MCF 10A (cell line): ENCODE measurements at places on chromosomes 5 and 9. TPM values are rescaled to one million over a fixed set of nuclear protein-coding genes. Genes with fewer than 3 reads are reported as not detected.

DNA sequence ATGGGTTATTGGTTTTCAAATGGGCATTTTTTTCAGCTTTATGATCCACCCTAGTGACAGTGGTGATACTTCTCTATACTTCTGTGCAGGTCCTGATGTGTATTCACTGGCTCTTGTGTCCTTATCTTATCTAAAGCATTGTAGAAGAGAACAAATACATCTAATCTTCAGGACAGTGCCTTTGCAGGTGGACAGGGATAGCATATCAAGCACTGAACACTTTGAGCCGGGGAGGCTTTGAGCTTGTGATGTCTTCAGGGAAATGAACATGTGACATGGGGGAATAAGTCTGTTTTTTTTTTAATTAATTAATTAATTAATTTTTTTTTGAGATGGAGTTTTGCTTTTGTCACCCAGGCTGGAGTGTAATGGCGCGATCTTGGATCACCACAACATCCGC is 115.5 kb upstream of the KLF4 start:
- DNase-seq: no peak

CNTFR gene
- total RNA-seq: not detected in 2 replicates

EPB41L4B gene
- total RNA-seq: 20.2 and 23.7 TPM in 2 replicates

DNA sequence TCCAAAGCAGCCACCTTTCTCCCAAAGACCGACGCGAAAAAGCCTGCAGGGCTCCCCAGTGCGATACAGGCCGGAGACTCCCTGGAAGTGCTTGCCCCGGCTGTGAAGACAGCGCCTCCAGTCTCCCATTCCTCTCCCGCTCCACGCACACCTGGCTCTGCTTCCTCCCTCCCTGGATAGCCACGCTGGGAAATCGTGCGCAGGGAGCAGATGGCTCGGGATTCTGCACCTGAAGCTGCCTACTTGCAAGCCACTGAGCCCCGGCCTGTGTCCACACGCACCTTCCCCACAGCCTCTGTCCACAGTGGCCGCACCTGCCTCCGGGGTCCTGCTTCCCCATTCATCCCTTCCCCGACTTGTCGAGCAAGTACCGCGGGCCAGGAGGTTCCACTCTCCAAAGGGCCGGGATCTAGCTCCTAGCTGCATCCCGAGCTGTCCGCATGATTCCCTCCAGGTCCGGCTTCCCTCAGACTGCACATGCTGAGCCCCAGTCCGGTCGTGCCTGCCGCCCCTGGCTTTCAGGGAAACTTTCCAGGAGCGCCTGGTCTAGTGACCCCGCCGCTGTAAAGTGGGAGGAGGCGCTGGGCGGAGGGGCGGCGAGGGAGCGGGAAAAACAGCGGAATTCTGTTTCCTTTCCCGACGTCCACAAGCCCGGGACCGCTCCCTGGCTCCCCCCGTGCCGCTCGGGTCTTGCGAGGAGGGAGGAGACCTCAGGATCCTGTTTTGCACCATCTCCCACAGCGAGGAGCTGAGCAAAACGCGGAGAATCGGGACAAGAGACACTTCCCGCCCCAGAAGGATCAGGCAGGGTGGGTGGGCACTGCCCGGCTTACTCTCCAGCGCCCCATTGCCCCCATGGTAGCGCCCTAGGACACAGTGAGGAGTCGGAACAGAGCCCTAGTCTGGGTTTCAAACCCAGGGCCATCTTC is 2.0 kb downstream of the SEMA6A start:
- no peak for DNase-seq

DNA sequence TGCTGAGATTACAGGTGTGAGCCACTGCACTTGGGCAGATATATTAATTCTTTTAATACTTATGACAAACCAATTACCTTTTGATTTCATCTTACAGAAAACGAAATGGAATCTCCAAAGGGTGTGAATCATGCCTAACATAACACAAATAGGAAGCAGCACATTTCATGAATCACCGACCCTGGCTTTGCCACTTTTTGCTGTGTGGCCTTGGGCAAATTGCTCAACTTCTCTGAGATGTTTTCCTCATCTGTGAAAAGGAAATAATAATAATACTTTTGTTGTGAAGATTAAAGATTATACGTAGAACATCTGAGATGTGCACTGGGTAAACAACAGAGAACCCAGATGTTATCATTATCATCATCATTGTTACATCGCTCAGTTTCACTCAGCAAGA is 50.7 kb upstream of the FREM1 start:
- DNase-seq: peak; percentile 51

SPACA9 gene
- 4.4 and 8.0 TPM in 2 replicates for total RNA-seq

DNA sequence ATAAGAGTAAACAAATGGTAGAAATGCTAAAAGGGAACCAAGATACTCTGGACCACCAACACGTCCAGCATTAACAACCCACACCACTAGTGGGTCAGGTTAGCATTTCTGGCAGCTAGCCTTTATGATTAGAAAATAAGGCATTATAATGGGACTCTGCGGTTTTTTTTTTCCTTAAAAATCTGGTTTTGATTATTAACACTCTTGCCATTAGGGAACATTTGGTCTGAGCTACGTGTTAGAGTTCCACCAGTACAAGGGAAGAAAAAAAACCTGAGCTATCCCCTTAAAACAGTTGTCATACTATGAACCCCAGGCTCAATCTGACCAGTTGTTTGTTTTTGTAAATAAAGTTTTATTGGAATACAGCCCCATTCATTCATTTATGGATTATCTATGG is 110.4 kb downstream of the NTRK2 start:
- DNase-seq: no peak

CLTA gene
- 189 and 218 TPM in 2 replicates for total RNA-seq

GRCh38 chr5:158922263-158922592 is 177.5 kb downstream of the EBF1 start:
- no peak for DNase-seq

ANKRD34B gene
- not detected in 2 replicates for total RNA-seq

DNA sequence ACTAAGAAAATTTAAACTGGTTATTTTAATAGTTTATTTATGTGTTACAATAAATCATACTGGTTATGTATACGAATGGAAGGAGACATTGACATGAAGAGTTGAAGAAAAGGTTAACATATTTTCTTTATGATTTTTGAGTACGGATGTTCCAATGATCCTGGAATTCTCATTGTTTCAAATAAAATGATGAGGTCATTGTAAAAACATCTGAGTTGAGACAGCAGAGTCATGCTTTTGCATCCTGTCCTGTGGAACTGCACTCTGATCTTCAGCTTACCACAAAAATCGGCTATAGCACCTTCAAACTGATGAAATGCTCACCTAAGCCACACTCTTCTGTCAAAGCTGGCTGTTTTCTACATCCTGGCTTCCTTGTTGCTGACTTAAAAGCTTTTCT is 67.8 kb downstream of the PTCD2 start:
- DNase-seq: peak; percentile 71

STING1 gene
- total RNA-seq: 33.1 and 35.1 TPM in 2 replicates

DNA sequence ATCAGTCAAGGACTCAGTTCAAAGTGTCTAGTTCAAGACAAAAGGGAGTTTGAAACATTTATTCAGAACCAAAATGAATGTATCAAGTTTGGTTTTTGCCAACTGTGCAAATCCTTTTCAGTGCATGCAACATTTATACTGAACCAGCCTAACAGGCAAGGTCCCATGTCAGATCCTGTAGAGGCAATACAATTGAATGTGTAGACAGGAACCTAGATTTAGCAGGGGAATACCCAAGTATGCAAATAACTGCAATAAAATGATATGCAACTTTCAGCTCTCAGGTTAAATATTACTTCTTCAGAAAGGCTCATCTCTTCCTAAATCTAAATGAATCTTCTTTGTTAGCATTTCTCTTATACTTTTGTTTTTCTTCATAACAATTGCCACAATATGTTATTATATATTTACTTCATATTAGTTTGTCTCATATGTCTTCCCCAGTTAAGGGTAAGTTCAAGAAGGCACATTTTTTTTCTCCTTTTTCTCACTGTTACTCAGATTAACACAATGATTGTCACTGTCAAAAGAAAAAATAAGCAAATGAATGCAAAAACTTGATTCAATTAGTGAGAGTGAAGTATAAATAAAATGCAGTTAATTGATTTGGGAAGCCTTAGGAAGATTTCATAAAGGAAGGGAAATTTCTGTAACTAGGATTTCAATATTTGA is 163.9 kb upstream of the RASA1 start:
- DNase-seq: no peak

- no peak for DNase-seq
Observed at GRCh38 chr9:127796225-127796813, 6.4 kb upstream of the FPGS start.

- DNase-seq: no peak
Observed at GRCh38 chr9:22278426-22278825, 168.2 kb upstream of the DMRTA1 start.

PCDHGB4 gene
- 0.49 and 0.79 TPM in 2 replicates for total RNA-seq

- no peak for DNase-seq
Observed at GRCh38 chr5:68176253-68176652, 39.3 kb upstream of the PIK3R1 start.

- DNase-seq: no peak
Observed at GRCh38 chr5:1217596-1218206, 7.5 kb upstream of the SLC6A18 start.

GRCh38 chr5:93503598-93504067 is 77.4 kb downstream of the NR2F1-AS1 start:
- DNase-seq: peak; percentile 75

DNA sequence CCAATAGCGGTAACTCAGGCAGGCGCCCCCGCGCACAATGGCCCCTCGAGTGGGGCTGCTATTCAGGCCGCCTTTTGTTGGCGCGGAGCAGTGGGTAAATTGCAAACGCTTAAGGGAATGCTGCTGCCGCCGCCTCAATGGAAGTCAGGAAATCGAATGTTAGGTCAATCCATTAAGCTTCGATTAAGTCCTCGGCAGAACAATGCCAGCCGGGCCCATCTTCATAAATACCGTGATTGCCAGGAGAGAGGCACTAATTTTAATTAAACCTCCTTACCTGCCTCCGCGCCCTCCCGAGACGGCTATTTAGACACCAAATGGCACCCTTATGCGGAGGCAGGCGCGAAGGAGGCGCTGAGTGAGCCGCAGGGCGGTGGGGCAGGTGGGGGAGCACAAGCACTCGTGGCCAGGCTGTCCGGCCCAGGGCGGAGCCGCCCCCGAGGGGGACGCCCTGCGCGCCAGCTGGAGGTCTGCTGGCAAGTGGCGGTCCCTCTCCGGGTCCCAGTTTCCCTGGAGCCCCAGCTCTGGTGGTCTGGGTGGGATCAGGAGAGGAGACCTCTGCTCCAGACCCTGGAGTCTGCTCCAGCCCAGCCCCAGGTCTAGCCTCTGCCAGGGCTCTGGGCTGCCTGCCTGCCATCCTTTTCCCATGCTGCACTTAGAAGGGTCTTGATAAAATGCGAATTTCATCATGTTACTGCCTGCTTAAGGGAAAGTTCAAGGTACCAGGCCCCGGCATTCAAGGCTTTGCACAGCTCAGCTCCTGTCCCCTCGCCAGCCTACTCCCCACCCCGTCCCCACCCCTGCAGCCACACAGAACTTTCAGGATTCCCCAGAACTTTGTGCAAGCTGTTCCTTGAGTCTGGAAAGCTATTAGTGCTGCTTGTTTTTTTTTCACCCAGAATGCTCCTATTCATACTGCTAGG is 19.7 kb downstream of the NR5A1 start:
- DNase-seq: no peak

DNA sequence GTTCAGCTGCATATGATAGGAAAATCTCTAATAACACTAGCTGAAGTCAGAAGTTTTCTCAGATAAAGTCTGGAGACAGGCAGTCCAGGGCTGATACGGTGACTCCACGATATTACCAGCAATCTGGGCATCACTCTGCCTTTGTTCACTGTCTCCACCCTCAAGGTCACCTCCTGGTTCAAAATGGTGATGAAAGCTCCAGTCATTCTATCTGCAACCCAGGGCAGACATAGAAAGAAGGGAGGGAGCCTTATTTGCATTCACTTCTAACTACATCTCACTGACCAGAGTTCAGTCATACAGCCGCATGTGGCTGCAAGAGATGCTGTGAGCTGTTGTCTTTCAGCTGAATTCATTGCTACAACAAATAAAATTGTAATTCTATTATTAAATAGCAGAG is 22.4 kb upstream of the GPR151 start:
- no peak for DNase-seq

- DNase-seq: no peak
Observed at GRCh38 chr5:146940295-146940694, 61.7 kb upstream of the PPP2R2B start.

- DNase-seq: no peak
Observed at GRCh38 chr5:100609594-100609993, 74.4 kb downstream of the FAM174A start.

GRCh38 chr5:10518347-10518746 is 45.5 kb upstream of the ANKRD33B start:
- DNase-seq: no peak

TMEM161B gene
- 14.0 and 19.9 TPM in 2 replicates for total RNA-seq

DNA sequence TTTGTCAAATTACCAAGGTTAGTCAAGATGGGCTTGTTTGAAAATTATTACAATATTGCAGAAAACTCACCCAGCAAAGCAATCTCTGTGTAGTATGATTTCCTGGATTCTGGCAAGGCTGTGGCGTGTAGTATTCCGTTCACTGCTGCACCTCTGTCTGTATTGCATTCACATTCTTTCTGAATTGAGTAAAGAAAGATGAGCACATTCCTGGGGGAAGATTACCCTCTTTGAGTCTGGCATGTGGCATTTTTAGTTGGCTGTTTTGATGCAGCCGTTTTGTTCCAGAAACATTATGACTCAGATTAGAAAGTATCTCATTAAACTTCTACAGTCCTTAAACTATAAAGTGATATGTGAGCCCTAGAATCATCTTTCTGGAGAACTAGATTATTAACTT is 197.7 kb downstream of the TENT4A start:
- no peak for DNase-seq

- peak; percentile 10 for DNase-seq
Observed at GRCh38 chr5:155252025-155252424, 238.5 kb downstream of the KIF4B start.
